Fibroblast of lung (primary cell): ENCODE measurements at places on chromosomes 16 and 17.

DNA sequence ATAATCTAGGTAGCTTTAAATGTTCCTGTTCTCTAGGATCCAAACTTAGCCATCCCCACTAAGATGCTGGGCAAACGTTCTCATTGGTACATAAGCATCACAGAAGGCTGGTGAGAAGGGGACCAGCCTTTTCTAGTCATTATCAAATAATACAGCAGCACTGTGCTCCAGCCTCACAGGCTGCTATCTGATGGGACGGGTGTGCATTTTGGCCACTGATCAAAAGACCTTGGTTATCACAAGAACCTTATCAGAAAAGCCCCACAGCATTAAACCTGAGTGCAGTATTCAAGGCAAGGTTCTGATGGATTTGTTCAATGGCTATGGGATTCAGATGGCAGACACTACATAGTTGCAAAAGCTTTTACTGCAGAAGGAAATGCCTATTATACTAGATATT is 19.1 kb upstream of the KPNB1 start:
- no peak for DNase-seq

DNA sequence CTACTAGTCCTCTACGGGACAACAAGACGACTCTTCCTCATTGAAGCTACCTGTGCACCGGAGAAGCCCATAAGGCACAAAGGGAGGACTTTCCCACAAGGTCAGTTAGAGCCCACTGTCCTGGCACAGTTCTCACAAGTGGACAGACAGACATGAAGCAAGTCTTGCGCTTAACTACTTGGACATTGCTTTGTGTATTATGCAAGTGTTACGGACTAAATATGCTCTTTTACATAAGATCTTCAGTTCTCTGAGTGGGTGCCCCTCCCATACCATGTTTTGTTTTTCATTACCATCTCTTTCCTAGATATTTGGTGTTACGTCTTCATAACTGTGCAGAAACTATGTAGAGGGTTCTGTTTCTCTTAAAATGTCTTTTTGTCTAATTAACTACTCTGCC is 18.1 kb downstream of the ANKRD40CL start:
- no peak for DNase-seq

- DNase-seq = no peak
Observed at GRCh38 chr16:9297437-9298113, 206.1 kb downstream of the HAPSTR1 start.

DNA sequence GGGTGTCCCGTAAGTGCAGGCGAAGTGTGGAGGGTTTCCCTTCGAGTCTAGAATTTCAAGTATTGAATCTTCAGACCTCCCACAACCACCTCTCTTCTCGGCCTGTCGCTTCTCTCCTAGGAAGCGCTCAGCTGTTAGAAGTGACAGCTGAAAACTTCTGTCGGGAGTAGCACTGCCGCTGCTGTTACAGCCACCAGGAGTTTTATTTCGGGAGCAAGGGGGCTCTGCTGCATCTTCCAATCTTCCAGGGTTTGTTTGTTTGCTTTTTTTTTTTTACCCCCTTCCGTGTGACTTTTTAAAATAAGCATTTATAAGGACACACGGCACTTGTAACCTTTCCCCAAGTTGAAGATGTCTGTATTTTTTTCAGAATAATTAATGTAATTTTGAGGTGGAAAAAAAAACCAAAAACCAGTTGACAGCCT is 767 bp downstream of the RPS6KB1 start:
- peak; percentile 21 for DNase-seq

GRCh38 chr17:65670667-65671371 is 109.4 kb upstream of the AXIN2 start:
- peak; percentile 57 for DNase-seq

DNA sequence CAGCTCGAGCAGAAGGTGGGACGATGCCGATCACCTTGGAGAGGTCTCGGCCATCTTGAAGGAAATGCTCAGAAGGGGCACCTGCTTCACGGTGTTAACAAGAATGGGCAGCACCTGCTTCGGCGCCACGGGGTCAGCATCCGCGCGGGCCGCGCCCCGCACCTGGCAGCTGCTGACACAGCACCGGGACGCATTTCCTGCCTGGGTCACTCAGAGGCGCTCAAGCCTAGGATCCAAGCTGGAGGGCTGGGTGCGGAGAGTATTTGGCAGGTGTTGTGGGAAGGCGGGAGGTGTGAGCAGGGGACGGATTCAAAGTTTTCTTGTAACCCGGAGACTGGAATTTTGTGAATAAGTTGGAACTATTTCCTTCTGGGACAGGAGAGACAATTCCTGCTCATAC is 39.3 kb upstream of the AKTIP start:
- no peak for DNase-seq
